ENCODE measurements at places on chromosomes 1 and 21.

GRCh38 chr1:8026153-8026975 lies at the start of gene ERRFI1:
Gene ERRFI1 (minus strand): TSS chr1:8026309. CDS start chr1:8015619, 10,690 bp downstream.
- DNase-seq, result peak; percentile 62

DNA sequence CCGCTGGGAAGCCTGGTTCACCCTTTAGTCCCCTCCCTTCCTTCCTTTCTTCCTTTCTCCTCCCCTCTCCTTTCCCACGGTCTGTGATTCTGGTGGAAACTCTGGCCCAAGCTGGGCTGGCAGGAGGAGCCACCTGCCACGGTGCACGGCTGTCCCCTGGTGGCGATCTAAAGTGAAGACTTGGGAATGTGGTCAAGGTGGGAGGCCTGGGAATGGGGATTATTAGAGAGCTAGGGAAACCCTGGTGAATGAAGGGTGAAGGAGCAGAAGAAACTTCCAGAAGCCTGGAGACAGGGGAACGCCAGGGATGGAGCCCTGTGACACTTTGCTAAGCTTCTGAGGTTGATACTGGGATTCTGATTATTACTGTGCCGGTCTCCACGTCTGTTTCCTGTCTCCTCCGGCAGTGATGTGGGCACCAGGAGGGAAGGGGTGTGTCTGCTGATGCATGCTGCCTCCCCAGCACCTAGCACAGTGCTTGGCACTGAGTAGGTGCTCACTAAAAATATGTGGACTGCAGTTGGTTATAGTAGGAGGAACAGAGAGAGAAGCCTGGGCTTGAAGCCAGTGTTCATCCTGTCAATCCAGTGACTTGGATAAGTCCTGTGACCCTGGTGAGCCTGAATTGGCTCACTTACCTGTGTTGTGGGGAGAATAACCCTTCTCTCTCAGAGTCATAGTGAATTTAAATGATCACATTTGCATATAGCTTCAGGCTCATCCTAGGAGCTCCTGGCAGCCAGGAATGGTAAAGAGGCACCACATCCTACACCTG lies 71.2 kb upstream of the NBPF3 start:
- peak; percentile 75 for DNase-seq

- DNase-seq, result peak; percentile 48
Measured at GRCh38 chr1:246280551-246280950, 226.5 kb downstream of the SMYD3 start.

- no peak for DNase-seq
Measured at GRCh38 chr1:33905241-33905640, 41.4 kb downstream of the HMGB4 start.

DNA sequence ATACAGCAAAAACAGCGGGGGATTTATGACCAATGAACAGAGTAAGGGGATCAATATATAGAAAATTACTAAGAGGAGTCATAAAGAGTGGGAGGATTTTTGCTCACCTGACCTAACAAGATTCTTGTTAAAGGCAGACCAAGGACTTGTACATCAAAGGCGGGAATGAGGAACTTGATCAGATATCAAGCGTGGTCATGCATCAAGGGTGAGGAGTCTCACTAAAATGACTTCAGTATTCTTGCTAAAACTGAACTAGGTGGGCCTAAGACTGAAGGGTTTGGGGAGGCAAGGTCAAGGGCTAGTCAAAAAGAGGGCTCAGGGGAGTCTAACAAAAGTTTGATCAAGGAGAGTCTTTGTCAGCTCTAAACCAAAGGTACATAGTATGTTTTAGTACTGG lies 2.1 kb downstream of the MOV10 start:
- DNase-seq, result no peak

DNA sequence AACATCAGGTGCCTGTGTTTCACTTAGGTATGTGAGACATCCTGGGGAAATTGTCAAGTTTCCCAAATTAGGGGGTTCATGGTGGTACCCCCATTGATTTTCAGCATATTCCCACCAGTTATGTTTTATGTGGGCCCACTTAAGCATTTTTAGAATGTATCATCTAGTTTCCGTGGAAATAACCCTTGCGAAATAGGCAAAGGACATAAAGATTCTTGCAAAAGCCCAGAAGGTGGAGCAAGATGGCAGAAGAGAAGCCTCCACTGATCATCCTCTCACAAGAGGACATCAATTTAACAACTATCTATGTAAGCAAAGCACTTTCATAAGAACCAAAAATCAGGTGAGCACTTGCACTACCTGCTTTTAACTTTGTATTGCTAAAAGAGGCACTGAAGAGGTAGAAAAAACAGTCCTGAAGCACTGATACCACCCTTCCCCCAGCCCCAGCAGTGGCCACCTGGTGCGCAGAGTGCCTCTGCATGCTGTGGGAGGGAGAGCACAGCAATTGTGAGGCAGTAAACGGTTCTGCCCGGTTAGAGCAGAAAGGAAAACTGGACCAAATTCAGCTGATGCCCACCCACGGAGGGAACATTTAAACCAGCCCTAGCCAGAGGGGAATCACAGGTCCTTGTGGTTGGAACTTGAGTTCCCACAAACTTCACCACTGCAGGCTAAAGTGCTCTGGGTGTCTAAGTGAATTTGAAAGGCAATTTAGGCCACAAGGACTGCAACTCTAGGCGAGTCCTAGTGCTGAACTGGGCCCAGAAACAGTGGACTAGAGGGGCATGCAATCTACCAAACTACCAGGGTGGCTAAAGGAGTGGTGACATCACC lies 23.2 kb downstream of the MCOLN2 start:
- DNase-seq, result no peak

DNA sequence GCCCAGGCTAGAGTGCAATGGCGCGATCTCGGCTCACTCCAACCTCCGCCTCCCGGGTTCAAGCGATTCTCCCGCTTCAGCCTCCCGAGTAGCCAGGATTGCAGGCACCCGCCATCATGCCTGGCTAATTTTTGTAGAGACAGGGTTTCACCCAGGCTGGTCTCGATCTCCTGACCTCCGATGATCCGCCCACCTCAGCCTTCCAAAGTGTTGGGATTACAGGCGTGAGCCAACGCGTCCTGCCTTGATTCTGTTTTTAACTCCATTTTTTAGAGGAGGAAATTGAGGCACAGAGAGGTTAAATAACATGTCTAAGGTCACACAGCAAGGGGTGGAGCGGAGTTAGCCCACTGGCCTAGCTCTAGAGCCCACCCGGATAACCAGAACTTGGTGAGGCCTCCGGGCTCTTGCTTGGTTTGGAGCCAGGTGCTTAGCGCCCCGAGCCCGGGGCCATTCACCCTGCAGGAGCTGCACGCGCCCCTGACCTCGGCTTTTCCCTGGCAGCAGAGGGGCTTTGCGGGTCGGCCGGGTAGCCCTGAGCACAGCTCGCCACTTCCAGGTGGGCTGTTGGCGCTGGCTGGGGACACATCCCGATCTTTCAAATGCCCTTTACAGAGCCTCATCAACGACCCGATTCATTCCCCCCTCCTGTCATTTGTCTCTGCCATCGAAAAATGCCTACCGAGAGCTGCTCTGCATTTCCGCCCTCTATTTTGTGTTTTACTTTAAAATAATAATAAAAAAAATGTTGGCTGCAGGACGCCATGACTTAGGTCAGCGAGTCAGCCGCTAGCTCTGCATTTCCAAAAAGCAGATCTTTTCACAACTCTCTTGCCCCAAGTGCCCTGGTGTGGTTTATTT lies 11.2 kb downstream of the SIM2 start:
- no peak for DNase-seq

GRCh38 chr1:223393275-223394214 lies at the start of gene CCDC185:
Gene CCDC185 (plus strand): TSS chr1:223393415. CDS start chr1:223393476, 61 bp downstream.
- no peak for DNase-seq

- DNase-seq, result no peak
Measured at GRCh38 chr1:3019007-3019515, 2.2 kb upstream of the ACTRT2 start.

DNA sequence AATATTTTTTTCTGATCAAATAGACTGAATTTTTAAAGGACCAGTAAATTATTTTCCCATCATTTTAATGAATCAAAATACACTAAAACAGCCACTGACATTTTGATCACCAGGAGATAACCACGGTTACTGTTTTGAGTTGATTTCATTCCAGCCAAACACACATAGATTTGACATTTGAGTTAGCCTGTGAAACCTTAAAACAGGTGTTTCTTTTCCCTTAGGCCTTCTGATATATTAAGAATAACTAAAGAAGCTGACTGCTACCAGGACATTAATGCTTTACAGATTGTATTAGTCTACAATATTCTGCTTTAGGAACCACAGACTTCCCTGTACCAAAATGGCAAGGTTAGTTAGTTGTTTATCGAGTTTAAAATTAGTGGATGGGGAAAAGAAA lies 193.4 kb downstream of the OMA1 start:
- DNase-seq, result no peak

DNA sequence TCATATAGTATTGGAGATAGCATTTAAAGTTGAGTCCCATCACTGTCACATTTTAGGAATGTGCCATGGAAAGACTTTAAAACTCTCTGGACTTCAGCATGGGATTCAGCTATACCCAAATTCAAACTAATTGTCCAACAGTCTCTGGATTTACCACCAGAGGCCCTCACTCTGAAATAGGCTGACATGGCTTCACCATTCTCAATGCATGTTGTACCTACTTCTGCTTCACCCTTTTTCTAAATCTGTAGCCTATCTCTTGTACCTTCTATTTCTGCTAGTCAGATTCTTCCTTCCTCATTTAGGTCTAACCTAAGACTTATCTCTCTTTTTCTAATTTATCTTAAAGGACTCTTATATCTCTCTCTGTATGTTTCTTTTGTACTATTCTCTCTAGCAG lies 512.7 kb upstream of the ZRANB2 start:
- DNase-seq, result no peak

Measured in hematopoietic multipotent progenitor cell treated with erythropoietin and hydrocortisone succinate and interleukin-3 and kit ligand, for 15 days (in vitro differentiated cells).